ENCODE measurements at places on chromosomes 7 and 10.

DNA sequence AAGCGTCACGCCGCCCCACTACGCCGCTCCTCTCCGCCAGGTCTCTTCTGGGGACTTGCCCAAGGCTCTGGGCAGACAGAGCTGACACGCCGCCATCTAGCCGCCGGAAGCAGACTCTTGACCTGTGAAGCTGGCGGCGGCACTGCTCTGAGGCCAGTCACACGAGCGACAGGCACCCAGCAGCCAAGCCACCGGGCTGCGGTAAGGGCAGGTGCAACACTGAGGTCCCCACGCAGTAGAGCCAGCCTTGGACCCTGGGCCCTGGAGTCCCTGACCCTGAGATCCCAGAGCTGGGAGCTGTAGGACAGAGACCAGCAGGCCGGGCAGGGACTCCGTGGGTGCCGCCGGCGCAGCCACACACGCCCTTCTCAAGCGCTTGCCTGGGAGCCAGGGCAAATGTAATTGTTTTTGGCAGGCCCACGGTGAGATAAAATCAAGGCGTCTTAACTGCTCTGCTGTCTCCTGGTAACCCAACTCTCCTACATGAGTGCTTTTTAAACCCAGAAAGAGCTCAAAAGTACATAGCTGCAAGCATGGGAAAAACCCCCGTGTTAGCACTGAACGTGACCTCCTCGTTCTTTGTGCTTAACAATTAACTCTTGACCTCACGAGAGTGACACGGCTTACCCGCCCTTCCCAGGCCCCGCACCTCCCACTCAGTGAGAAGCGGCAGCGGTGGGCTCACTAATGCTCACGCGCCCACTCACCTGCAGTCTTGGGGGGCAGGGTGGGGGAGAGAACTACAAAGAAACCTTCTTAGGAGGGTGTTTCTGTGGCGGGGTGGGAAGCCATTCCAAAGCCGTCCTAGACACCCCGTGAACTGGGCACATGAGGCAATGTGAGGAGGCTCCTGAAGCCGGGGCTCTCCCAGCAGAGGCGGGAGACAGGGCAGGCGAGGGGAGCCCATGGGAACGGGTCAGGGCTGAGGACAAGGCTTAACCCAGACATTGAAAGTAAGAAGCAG, 8.5 kb downstream of the GPER1 start:
- H3K4me1 ChIP-seq, result no peaks in the 10 kb centered on the region
- H3K27ac ChIP-seq, result peak overlapping the region; percentile 64
- H3K4me3 ChIP-seq, result no peak overlapping the region
- H3K27me3 ChIP-seq, result no peaks in the 10 kb centered on the region
- no peak for ATAC-seq
- H3K36me3 ChIP-seq, result no peaks in the 10 kb centered on the region

- H3K27ac ChIP-seq, result no peak overlapping the region
- no peaks in the 10 kb centered on the region for H3K4me1 ChIP-seq
- H3K4me3 ChIP-seq, result no peak overlapping the region
- H3K27me3 ChIP-seq, result no peaks in the 10 kb centered on the region
Observed at GRCh38 chr7:122132341-122132740, 11.7 kb downstream of the AASS start.

GRCh38 chr7:12839508-12840153, 152.2 kb downstream of the ARL4A start:
- H3K4me1 ChIP-seq, result no peaks in the 10 kb centered on the region
- ATAC-seq, result no peak
- H3K27ac ChIP-seq, result no peak overlapping the region
- H3K36me3 ChIP-seq, result no peaks in the 10 kb centered on the region
- no peaks in the 10 kb centered on the region for H3K27me3 ChIP-seq
- no peak overlapping the region for H3K4me3 ChIP-seq

DNA sequence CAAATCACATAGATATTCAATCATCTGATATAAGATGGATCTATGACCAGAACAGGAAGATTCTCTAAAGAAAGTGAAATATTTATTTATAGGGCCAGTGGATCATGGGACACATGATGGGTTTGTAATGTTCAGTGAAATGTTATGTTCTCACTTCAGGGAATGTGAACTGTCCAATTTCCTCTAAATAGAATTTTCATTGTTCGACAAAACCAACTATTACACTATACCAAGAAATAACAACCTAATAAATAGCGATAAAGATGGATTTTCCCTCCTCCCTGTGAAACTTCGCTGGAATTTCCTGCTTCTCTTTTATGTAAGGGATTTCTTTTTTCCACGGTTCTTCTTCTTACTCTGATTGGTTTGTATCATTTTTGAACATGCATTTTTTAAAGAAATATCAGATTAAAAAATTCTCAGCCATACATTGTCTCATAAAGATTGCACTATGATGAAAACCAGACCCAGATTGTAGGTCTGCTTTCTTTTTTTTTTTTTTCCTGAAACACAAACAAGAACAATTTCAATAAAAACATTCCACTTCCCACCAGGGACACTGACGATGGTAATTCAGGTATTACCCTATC, 139.8 kb upstream of the ZEB1 start:
- no peak overlapping the region for H3K27ac ChIP-seq
- no peaks in the 10 kb centered on the region for H3K36me3 ChIP-seq
- no peak for ATAC-seq
- H3K4me3 ChIP-seq, result no peak overlapping the region
- H3K4me1 ChIP-seq, result no peaks in the 10 kb centered on the region

DNA sequence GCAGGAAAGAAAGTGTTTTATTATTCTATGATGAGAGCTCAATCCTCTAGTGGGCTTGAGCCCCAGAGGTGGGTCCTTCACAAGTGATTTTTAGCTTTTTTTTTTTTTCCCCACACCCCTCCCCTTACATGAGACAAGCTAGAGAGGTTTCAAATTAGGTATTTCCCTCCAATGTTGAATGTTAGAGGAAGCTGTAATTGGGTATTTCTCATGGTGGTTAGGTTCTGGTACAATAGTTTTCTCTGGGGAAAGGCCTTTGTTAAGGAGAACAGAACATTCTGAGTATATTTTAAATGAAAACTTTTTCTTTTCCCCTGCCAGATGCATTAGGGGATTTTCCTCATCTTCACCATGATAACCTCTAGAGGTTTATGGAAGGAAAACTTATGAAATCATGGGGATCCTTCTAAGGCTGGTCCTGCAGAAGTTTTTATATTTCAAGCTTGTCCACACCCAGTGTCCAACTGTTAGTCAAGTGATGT, 1039.7 kb downstream of the NRG3 start:
- H3K36me3 ChIP-seq, result no peaks in the 10 kb centered on the region
- peak; percentile 25 for ATAC-seq
- H3K4me3 ChIP-seq, result no peak overlapping the region
- H3K27me3 ChIP-seq, result peaks cover 14% of the 10 kb centered on the region
- H3K27ac ChIP-seq, result no peak overlapping the region

DNA sequence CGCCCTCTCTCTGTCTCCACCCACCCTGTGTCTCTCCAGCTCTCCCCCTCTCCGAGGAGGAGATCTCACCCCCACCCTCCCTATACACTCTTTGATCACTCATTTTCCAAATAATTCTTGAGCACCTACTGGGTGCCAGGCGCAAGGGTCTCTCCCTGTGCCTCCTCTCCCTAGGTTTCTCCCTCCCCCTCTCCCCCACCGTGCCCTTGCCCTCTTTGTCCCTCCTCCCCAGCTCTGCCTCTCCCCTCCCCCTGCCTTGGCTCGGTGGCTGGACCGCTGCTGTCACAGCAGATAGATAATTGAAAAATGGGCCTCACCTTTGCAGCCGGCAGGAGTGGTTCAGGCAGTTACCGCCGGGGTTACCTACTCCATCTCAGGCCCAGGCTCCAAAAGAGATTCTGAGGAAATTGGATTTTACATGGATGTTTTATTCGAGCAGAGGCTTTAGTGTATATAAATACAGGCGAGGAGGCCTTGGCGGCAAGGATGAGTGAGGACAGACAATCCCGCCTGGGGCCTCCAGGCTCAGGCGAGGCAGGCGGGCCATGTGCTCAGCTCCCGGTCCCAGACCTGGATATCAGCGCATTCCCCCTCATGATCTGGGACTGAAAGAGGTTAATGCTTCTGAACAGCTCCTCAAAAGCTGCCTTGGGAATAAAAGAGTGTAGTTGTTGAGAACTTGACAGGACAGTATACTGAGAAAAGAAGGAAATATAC, 60.8 kb upstream of the BTRC start:
- no peak overlapping the region for H3K27ac ChIP-seq
- no peak overlapping the region for H3K4me3 ChIP-seq
- peaks cover 25% of the 10 kb centered on the region for H3K4me1 ChIP-seq

GRCh38 chr10:130335336-130335735, 199.1 kb downstream of the GLRX3 start:
- H3K27ac ChIP-seq, result no peak overlapping the region
- no peaks in the 10 kb centered on the region for H3K4me1 ChIP-seq
- H3K4me3 ChIP-seq, result no peak overlapping the region
- H3K27me3 ChIP-seq, result peaks cover 25% of the 10 kb centered on the region
- ATAC-seq, result no peak

DNA sequence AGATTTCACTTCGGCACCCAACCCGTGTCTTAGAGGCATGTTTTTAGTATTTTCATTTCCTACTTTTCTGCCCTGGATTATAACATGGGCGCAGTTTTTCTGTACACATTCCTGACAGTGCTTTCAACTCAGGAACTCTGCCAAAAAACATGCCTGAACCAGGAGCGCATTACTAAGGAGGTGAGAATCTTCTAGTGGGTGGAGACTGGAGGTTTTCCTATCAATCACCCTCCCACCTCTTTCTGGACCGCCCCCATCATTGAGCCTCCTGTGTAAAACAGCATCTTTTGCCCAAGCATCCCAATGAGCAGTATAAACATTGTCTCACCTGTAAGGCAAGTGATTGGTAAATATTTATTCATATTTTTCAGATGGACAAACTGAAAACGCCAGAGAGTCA, 53.2 kb downstream of the STK17A start:
- H3K4me1 ChIP-seq, result peaks cover 2% of the 10 kb centered on the region
- H3K27me3 ChIP-seq, result no peaks in the 10 kb centered on the region
- peak; percentile 52 for ATAC-seq
- H3K27ac ChIP-seq, result peak overlapping the region; percentile 80

DNA sequence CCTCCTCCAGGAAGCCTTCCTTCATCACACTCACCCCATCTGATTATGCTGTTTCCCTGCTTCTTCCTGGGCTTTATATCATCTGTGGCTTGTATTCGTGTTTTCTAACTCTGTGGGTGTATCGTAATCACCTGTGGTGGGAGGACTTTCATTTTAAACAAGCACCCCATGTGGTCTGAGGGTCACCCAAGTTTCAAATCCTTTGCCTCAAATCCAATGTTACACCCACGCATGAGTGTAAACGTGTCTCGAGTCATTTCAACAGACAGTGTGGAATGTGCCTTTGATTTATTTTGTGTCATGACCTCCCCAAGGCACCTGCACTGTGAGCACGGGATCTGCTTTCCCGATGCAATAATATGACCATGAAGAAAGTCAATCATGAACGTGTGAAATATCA, 17.5 kb upstream of the LYZL2 start:
- H3K4me1 ChIP-seq, result no peaks in the 10 kb centered on the region
- H3K36me3 ChIP-seq, result no peaks in the 10 kb centered on the region
- ATAC-seq, result no peak
- H3K27ac ChIP-seq, result no peak overlapping the region
- no peak overlapping the region for H3K4me3 ChIP-seq

GRCh38 chr7:156919132-156919713, 26.2 kb upstream of the LMBR1 start:
- no peaks in the 10 kb centered on the region for H3K4me1 ChIP-seq
- no peak overlapping the region for H3K4me3 ChIP-seq
- no peak overlapping the region for H3K27ac ChIP-seq
- H3K27me3 ChIP-seq, result peaks cover 62% of the 10 kb centered on the region
- H3K36me3 ChIP-seq, result no peaks in the 10 kb centered on the region

- H3K4me1 ChIP-seq, result no peaks in the 10 kb centered on the region
- no peaks in the 10 kb centered on the region for H3K36me3 ChIP-seq
- no peaks in the 10 kb centered on the region for H3K27me3 ChIP-seq
- ATAC-seq, result peak; percentile 49
- H3K4me3 ChIP-seq, result no peak overlapping the region
- H3K27ac ChIP-seq, result peak overlapping the region; percentile 61
Observed at GRCh38 chr10:43965033-43965917, 316.6 kb upstream of the ZNF32 start.

- H3K4me1 ChIP-seq, result no peaks in the 10 kb centered on the region
- ATAC-seq, result no peak
- H3K27ac ChIP-seq, result no peak overlapping the region
- no peaks in the 10 kb centered on the region for H3K27me3 ChIP-seq
Observed at GRCh38 chr7:100863406-100863950, 3.7 kb upstream of the TRIP6 start.

GRCh38 chr7:132328047-132328620, 248.1 kb downstream of the PLXNA4 start:
- no peaks in the 10 kb centered on the region for H3K36me3 ChIP-seq
- H3K27ac ChIP-seq, result no peak overlapping the region
- no peak overlapping the region for H3K4me3 ChIP-seq
- H3K4me1 ChIP-seq, result no peaks in the 10 kb centered on the region
- no peaks in the 10 kb centered on the region for H3K27me3 ChIP-seq

- H3K27ac ChIP-seq, result no peak overlapping the region
- H3K4me1 ChIP-seq, result no peaks in the 10 kb centered on the region
- H3K36me3 ChIP-seq, result no peaks in the 10 kb centered on the region
- no peaks in the 10 kb centered on the region for H3K27me3 ChIP-seq
Observed at GRCh38 chr7:132485136-132485535, 91.1 kb downstream of the PLXNA4 start.

GRCh38 chr7:151140826-151141225, 26.7 kb downstream of the GBX1 start:
- H3K27me3 ChIP-seq, result no peaks in the 10 kb centered on the region
- no peak overlapping the region for H3K27ac ChIP-seq
- H3K4me1 ChIP-seq, result no peaks in the 10 kb centered on the region
- H3K4me3 ChIP-seq, result no peak overlapping the region

GRCh38 chr10:3412071-3412582, 239.5 kb upstream of the PITRM1 start:
- ATAC-seq, result no peak
- H3K36me3 ChIP-seq, result no peaks in the 10 kb centered on the region
- no peaks in the 10 kb centered on the region for H3K4me1 ChIP-seq
- no peak overlapping the region for H3K27ac ChIP-seq
- H3K27me3 ChIP-seq, result no peaks in the 10 kb centered on the region

GRCh38 chr7:33221390-33221789, 92.0 kb downstream of the BBS9 start:
- no peaks in the 10 kb centered on the region for H3K4me1 ChIP-seq
- ATAC-seq, result no peak
- H3K27me3 ChIP-seq, result no peaks in the 10 kb centered on the region
- no peak overlapping the region for H3K27ac ChIP-seq

DNA sequence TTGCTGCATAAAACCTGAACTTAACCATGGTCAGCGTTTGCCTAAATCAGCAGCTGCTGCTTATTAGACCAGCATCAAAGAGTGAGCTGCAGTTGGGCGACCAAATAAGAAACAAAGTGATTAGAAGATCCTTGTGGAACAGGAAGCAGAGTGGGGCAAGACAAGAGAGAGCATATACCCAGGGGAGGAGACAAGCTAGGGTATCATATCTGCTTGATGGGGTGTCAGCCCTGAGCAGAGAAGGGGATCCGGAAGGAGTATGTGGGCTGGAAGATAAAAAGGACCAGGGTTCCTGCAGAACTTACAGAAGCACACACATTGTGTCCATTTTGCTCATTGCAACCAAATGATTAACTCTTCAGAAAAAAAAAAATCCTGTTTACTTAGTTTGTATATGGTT, 213.6 kb downstream of the CELF2 start:
- no peak overlapping the region for H3K27ac ChIP-seq
- ATAC-seq, result no peak
- no peaks in the 10 kb centered on the region for H3K27me3 ChIP-seq
- no peaks in the 10 kb centered on the region for H3K4me1 ChIP-seq
- no peak overlapping the region for H3K4me3 ChIP-seq

GRCh38 chr10:32327364-32327691, 19.6 kb downstream of the EPC1 start:
- H3K27ac ChIP-seq, result no peak overlapping the region
- H3K4me3 ChIP-seq, result no peak overlapping the region
- peaks cover 29% of the 10 kb centered on the region for H3K4me1 ChIP-seq
- no peaks in the 10 kb centered on the region for H3K36me3 ChIP-seq
